ENCODE measurements at places on chromosomes 7 and 10. TPM values are rescaled to one million over a fixed set of nuclear protein-coding genes. Genes with fewer than 3 reads are reported as not detected.

- no peak for DNase-seq
These were observed 192.9 kb upstream of the PLXDC2 start for GRCh38 chr10:19623321-19623720.

GRCh38 chr7:4170997-4171786 lies 510.9 kb upstream of the FOXK1 start:
- no peak for DNase-seq

DNA sequence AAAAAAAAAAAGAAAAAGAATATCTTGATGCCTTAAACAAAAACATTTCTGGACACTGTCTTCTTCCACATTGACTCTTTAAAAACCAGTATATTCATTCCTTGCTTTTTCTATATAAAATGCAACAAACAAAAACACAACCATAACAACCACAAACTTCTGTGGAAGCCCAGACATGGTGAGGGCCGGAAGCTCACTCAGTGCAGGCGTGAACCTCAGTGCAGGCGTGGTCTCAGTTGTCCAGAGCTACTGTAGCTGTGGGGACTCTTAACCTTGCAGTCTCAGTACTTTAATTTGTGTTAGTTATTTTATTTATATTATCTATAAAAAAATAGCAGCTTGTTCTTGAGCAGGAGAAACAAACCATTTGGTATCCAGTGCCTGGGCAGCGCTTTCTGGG lies 131.8 kb downstream of the DOCK1 start:
- no peak for DNase-seq

SYT15B gene
- 0.24 TPM for total RNA-seq

- DNase-seq, result no peak
These were observed 150.6 kb downstream of the CACNB2 start for GRCh38 chr10:18290651-18291313.

DNA sequence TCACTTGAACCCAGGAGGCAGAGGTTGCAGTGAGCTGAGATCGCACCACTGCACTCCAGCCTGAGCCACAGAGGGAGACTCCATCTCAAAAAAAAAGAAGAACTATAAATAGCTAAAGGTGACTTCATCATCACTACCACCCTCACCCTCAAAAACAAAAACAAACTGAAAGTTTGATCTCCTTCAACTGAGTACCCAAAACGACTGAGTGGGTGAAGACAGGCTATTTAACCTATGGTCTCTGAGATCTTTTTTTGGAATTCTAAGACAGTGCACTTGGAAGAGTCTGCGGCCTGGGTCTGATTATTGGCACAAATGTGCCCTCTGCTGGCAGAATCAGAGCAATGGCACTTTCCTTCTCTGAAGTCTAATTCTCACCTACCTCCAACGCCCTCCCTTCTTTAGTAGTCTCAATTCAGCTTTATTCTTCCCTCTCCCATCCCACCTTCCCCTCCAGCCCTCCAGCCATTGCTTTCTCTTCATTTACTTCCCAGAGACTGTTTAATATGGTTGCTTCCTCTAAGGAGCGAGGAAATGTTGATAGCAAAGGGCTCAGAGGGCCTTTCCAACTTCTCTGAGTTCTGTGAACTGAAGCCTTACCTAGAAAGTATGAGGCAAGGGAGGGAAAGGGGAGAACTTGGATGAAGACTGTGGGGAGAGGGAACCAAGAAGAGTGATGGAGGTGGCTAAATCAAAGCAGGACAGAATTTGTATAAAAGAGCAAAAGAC lies 2.9 kb upstream of the MYOZ1 start:
- peak; percentile 64 for DNase-seq

- no peak for DNase-seq
These were observed 42.4 kb downstream of the P4HA1 start for GRCh38 chr10:73054286-73054685.

PARD3 gene
- 62.4 TPM for total RNA-seq

DNA sequence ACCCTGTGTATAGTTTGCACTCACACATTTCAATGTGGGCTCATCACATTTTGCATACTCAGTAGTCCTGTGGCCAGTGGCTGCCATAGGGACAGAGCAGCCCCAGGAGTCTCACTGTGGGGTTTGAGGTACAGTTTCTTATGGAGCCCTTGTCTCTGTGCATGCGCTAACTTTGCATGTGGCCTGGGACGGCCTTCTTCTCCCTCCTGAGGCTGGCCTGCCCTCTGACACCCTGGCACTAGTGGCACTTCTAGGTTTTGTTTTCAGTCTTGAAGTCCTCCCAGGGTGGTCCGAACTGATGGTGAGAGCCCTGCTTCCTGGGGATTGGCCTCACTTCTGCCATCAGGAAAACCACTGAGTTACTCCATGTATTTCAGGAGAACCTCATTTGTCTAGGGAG lies 21.2 kb downstream of the NACAD start:
- DNase-seq, result no peak

GRCh38 chr10:63634488-63635065 lies 113.4 kb downstream of the REEP3 start:
- DNase-seq, result no peak

DNA sequence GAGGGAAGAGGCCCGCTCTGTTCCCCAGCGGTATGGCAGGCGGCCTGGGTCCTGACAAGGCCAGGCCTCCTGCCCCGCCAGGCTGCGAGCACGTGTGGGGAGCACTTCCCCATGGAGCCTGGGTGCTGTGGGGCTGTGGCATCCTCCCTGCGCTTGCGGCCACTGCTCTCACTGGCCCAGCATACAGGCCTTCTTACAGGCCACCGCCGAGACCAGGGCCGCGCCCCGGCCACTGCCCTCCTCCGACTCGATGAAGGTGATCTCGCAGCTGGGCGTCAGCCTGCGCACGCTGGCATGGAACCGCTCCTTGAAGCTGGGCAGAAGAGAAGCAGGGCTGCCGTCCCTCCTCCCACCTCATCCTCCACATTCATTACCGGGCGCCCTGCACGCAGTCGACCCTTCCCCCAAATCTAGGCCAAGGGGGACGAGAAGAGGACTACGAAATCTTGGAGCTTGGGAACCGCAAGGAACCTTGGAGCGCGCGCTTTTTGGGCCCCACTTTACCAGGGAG lies 3.9 kb upstream of the MYL7 start:
- DNase-seq, result no peak

PCDH15 gene
- total RNA-seq, result not detected

SVOPL gene
- total RNA-seq, result 1.5 TPM

DNA sequence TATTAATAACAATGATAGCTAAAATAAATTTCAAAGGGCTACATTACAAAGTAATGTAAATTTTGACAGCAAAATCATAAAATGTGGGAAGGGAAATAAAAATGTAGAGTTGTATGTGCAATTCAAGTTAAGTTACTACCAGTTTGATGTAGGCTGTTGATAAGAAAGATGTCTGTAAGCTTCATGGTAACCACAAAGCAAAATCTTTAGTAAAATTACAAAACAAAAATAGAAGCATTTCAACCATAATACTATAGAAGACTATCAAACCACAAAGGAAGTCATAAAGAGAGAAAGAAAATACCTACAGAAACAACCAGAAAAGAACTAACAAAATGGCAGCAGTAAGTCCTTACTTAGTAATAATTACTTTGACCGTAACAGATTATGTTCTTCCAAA lies 99.1 kb downstream of the C7orf25 start:
- DNase-seq, result no peak

DNA sequence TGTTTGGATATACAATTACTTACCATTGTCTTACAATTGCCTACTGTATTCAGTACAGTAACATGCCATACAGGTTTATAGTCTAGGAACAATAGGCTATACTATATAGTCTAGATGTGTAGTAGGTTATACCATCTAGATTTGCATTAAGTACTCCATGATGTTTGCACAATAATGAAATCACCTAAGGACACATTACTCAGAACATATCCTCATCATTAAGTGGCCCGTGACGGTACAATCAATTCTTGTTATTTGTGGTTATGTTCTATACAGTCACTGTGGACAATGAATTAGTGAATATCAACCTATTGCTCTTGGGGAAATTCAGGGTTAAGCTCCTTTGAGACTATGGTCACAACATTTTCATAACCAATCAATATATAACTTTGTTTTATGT lies 75.6 kb downstream of the MICU1 start:
- DNase-seq, result no peak

DNA sequence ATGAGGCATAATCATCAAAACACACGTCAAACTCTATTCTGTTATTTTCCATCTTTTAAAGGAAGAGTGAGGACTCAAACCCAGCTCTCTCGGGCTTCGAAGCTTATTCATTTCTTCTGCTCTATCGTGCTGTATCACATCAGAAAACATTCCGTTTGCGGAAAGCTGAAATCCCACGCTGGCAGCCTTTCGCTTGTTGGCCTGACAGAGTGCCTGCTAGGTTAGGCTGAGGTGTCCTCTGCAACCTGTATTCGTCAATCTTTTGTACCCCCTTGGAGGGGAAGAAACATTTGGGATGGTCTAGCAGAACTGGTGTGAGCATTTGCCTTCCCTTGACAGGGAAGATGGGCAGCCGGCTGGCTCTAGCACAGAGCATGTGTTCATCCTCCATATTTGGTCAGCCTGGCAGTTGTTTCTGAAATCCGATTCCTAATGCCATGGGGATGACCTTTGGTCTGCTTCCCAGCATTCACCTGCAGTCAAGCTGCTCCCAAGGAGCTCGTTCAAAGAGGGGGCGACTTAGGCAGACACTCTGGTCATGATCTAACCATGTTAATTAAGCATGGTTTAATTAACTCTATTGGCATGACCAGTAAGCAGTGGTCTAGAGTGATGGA lies 55.2 kb downstream of the TACC2 start:
- DNase-seq, result no peak

DNA sequence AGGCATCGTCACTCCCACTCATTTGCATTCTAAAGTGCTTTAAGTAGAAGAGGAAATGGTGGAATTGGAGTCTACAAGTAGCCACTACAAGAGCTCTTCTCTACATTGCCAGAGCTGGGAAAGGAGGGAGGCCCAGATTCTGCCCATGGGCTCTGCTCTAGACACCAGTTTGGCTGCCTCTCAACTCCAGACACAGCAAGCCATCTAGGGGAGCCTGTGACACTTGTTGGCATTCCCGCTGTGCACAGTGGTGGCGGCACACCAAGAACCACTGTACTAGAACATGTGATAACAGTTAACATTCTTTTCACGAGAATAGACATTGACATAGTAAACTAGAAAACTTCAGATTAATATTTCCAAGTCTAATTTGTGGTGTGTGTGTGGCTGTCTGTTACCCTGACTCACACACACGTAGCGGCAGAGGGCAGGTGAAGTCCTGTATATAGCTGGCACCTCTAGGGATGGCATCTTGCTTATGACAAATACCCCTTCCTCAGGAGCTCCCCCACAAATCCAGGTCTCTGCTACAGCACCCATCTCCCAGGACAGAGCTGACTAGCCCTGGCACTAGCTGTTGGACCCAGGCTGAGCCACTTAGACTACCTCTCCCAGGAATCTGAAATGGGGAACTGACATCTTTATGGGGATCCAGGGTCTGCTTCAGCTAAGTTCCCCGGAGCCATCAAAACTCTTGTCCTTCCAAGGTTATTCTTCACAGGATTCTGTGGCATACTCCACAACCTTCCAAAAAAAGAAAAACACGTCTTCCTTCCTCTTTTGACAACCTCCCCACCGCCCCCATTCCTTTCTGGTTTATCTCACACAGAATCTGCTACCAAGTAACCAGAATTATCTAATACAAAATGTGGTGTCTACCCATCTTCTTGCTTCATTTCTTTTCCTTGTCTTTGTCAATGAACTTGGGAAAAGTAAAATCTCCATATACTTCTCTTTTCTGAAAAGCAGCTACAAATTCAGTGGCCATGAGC lies 54.7 kb upstream of the MRLN start:
- DNase-seq, result no peak

GRCh38 chr10:60139798-60140566 lies 233.6 kb upstream of the CCDC6 start:
- DNase-seq, result peak; percentile 28

OR2A1 gene
- not detected for total RNA-seq

DNA sequence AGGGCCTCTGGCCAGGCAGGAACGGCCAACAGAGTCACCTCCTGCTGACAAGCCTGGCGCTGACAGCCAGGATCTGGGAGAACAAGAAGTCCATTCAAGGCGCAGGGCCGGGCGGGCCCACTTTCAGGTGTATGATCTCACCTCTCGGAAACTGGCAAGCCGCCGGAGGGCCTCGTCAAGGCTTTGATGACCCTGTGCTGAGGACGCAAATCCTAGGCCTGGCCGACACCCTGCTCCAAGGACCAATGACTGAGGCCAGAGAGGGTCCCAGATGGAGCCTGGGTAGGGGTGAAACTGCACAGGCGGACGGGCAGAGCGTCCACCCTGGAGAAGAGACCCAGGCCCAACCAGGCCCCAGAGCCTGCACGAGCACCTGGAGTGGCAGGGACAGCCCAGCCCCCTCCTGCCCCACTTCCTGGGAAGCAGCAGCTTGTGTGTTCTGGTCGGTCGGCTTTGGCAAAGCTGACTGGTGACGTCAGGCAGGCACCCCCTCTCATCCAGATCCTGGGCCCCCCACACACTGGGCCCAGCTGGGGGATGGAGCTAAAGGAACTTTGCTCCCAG lies 30.6 kb downstream of the MYL10 start:
- DNase-seq, result peak; percentile 88

DNA sequence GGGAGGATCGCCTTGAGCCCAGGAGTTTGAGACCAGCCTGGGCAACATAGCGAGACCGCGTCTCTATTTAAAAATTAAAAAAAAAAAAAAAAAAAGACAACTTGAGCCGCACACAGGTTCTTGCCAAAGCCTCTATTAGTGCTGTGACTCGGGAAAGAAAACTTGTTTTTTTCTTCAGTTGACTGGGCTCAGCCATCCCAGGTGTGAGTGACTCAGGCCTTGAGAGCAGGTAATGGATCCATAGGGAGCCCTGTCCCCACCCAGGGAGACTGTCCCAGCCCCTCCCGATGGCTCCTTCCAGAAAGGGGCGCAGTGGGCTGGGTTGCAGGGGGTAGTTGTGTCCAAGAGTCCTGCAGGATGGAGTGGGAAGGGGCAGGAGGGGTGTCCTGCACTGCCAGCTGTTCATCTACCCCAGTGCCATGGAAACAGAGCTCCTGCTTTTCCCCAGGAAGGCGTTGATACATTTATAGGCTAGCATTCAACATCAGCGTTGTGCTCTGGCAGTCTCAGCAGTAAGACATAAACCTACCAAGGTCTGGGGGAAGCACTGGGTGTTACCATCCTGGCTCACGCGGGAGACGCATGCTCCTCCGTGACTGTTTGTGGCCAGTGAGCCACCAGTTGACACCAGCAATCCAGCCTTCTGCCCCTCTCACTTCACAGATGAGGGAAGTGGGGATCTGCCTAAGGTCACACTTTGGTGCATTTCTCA lies 126.6 kb downstream of the CUX1 start:
- no peak for DNase-seq
